ENCODE measurements at places on chromosomes 7 and 10. TPM values are rescaled to one million over a fixed set of nuclear protein-coding genes. Genes with fewer than 3 reads are reported as not detected.
A peak's percentile ranks its signal among the peaks of the same experiment; 100 is the strongest.

The KCND2 gene
- total RNA-seq = not detected

DNA sequence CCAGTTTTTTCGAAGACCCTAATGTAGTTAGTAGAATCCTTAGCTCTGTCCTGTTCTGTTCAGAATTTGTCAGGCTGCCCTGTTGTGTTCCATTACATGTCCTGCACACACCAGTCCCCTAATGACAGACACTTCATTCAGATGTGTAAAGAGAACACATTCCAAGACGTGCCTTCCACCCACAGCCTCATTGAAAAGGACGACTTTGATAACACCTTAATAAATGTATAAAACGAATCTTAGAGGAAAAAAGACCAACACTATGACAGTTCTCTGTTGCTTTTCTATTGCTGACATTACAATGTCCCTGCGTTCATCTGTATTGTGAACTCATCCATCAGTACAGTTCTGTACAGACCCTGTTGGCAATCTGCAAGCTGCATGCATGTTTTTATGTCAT lies 3.5 kb downstream of the LRRTM3 start:
- no peak for DNase-seq

GRCh38 chr7:99267841-99268576 lies 4.6 kb upstream of the MYH16 start:
- DNase-seq = no peak

DNA sequence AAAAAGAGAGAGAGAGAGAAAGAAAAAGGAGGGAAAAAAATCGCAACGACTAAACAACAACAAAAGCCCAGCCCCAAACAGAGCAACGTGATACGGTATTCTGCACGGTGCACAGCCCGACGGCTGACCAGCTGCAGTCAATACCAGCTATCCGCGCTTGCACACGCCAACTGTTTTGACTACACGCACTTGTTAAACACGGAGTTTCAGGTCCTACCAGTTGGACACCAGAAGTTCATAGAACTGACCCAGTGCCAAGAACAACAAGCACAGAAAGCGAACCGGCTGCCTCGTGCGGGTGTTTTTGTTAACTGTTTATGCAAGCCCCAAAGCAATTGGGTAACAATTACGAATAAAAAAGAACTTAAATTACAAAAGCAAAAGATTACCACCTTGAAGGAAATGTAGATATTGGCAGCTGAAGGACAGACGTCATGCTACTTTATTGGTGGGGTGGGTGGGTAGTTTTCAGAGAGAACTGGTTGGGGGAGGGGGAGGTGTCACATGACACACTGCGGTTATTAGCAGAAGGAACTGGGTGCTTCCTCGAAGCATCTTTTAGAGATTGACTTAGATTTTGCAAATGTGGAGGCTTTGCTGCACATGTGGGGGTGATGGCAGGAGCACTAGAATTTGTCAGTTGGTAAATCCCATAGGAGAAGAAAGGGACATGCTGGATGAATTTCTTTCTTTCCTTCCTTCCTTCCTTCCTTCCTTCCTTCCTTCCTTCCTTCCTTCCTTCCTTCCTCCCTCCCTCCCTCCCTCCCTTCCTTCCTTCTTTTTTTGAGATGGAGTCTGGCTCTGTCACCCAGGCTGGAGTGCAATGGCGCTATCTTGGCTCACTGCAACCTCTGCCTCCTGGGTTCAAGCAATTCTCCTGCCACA lies 110.6 kb upstream of the EFCAB10 start:
- DNase-seq = peak; percentile 74

- no peak for DNase-seq
Measured at GRCh38 chr10:116371737-116372136, 47.5 kb downstream of the CCDC172 start.

DNA sequence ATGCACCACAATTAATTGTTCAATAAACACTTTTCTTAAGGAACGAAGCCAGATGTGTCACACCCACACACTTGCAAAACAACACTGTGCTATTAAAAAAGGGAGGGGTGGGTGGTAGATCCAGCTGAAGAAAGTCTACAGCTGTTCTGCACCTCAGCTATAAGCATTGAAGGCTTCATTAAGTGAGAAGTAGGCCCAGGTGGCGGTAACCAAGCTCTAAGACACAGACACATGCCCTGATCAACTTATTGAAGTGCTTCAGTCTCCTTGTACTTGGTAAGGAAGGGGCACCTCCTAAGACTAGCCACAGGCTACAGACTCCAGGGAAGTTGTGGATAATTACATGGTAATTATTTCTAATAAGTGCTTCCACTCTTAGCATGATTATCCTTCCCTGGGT lies 4.5 kb upstream of the CPVL start:
- no peak for DNase-seq

GRCh38 chr10:89502549-89502948 lies 32.8 kb downstream of the SLC16A12 start:
- no peak for DNase-seq

DNA sequence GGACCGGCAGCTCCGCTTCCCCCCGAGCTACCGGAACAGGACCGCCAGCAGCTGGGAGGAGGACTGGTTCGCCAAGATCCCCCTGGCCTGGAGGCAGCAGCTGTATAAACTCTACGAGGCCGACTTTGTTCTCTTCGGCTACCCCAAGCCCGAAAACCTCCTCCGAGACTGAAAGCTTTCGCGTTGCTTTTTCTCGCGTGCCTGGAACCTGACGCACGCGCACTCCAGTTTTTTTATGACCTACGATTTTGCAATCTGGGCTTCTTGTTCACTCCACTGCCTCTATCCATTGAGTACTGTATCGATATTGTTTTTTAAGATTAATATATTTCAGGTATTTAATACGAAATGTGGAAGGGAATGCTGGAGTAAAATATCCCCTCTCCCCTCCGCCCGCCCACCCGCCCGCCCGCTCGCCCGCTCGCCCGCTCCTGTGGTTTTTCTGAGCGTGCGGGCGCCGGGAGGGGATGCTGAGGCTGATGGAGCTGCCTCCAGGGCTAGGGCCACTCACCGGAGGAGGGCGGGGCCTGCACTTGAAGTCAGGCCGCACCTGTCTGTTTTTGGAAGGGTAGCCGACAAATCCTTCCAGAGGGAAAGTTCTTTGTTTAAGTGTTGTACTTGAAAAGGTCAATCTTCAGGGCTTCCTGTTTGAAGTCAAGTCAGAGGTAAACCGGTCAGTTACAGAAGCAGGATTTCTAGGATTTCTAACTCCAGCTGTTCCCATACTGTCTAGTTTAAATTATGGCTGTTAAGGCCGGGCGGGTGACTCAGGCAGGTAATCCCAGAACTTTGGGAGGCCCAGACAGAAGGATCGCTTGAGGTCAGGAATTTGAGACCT lies 30.5 kb downstream of the CHST12 start:
- DNase-seq = no peak
